Stimulated activated CD4-positive, alpha-beta T cell treated with anti-CD3 and anti-CD28 coated beads, TNF-alpha, amount 100 ng/mL, for 24 hours (primary cell): ENCODE measurements at places on chromosomes 1 and 21.

- peak; percentile 22 for DNase-seq
Observed at GRCh38 chr1:111471012-111471411, 2.8 kb upstream of the C1orf162 start.

DNA sequence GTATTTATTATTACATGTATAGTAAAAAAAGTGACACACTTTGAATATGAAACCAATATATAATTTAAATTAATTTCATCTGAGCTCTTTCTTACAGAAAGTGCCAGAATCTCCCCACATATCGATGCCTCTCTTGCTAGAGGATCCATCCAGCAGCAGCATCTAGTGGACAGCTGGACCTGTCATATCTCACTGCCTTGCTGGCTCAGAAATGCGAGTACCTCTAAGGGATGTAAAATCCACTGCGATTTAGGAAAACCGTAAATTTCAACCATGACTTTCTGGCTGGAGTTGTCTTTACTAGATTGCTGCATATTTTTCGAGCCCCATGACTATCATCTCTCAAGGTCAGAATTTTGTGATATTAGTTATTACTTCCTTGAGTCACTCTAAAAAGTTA lies 333.8 kb downstream of the NEGR1 start:
- DNase-seq = no peak

GRCh38 chr21:34355570-34355969 lies 8.2 kb upstream of the KCNE2 start:
- no peak for DNase-seq

DNA sequence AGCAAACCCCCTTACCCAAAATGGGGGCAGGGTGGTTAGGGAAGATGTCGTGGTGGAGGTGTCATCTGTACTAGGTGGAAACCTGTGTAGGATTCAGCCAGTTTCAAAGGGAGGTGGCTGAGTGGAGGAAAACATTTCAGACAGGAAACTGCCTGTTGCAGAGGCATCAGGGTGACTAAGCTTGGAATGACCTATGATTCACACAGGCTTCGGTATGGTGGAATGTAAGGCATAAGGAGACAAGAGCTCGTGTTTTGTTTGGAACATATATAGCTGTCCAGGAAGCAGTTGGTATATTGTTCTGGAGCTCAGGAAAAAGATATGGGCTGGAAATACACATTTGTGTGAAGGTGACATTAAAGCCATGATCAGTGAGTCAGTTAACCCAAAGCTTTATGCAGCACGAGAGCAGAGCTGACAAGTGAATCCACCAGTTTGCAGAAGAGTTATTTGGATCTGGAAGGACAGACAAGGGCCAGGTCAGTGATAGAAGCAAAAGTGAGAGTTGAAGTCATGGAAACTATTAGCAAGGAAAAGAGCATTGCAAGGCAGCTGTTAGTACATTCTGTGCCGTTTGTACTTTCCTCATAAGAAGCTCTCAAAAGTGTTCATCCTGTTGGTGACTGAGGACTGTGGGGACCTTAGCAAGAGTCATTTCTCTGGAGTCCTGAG lies 12.2 kb downstream of the UTP25 start:
- DNase-seq = peak; percentile 9

GRCh38 chr1:234311414-234311813 lies 61.8 kb upstream of the COA6 start:
- DNase-seq = no peak

GRCh38 chr1:74971982-74972381 lies 162.2 kb upstream of the LHX8 start:
- DNase-seq = no peak

- no peak for DNase-seq
Observed at GRCh38 chr1:226248796-226249195, 25.3 kb downstream of the MIXL1 start.

DNA sequence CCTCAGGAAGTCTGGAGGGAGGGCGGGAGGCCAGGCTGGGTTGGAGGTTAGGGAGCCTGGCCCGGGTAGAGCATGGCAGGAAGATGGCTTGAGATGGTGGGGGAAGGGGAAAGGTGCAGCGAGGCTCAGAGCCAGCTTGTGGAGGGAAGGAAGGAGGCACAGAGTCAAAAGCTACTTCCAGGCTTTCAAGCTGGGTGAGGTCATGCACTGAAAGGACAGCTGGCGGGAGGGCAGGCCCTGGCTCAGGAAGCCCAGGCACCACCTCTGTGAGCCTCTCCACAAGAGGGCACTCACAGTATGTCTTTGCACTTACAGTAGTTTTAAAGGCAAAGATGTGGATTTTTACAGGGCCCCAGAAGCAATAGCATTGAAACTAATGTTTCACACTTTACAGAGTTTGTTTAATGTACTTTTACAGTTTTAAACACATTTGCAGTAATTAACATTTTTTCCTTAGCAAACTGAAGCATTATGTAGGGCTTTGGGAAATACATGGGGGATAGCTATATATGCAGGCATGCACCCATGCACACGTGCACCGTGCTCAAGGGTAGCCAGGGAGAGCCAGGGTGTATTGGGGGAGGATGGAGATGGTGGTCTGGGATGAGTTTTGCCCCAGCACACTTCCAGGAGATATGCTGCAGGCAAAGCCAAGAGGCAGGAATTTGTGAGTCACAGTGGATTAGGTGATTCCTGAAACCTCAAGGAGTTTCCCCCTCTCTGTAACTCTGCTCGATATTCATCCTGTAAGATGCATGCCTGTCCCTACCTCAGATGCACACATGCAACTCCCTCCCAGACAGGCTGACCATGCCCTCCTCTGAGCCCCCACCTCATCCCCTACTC lies 6.1 kb upstream of the ADAM15 start:
- peak; percentile 50 for DNase-seq

GRCh38 chr21:17081193-17081592 lies 431.6 kb upstream of the CXADR start:
- DNase-seq = no peak

DNA sequence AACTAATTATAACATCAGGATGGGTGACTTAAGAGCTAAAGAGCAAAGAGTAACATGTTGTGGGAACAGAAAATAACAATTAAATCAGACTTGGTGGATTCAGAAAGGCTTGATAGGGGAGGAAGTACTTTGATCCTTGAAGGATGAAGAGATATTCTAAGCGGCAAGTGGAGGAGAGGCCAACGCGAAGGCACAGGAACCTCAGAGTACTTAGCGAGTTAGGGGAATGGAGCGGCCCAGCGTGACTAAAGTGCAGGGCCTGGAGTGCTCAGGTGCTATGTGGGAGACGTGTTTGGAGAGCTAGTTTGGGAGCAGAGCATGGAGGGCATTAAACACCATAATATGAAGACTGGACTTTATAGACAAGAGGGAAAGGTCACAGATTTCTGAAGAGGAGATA lies 64.3 kb downstream of the ADCY10 start:
- DNase-seq = no peak
